ENCODE measurements at places on chromosomes 2 and 18.

DNA sequence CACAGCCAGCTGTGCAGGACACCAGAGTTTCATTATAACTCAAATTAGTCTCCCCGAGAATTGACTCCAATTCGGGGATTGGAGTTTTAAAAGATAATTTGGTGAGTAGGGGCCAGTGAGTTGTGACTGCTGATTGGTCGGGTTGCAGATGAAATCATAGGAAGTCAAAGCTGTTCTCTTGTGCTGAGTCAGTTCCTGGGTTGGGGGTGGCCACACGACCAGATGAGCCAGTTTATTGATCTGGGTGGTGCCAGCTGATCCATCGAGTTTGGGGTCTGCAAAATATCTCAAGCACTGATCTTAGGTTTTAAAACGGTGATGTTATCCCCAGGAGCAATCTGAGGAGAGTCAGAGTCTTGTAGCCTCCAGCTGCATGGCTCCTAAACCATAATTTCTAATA lies 82.7 kb upstream of the SLC66A3 start:
- no peak for DNase-seq

GRCh38 chr18:3455907-3456685 lies 6.1 kb downstream of the TGIF1 start:
- no peak for DNase-seq

- no peak for DNase-seq
Measured at GRCh38 chr18:37396971-37397720, 168.5 kb downstream of the CELF4 start.

DNA sequence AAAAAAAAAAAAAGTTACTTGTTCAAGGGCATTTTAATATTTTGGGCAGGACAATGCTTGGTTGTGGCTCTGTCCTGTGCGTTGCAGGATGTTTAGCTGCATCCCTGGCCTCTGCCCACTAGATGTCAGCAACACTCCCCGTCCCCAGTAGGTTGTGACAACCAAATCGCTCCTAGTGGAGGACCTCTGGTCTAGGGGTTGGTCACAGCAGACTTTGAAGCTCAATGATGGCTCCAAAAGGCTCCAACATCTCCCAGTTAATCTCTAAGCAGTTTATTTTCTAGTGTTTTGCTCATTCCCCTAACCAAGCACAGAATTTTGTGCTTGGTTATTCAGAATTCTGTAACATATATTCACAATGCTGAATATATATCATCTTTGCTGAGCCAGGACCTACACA lies 67.0 kb downstream of the CHRNA1 start:
- DNase-seq = peak; percentile 48

DNA sequence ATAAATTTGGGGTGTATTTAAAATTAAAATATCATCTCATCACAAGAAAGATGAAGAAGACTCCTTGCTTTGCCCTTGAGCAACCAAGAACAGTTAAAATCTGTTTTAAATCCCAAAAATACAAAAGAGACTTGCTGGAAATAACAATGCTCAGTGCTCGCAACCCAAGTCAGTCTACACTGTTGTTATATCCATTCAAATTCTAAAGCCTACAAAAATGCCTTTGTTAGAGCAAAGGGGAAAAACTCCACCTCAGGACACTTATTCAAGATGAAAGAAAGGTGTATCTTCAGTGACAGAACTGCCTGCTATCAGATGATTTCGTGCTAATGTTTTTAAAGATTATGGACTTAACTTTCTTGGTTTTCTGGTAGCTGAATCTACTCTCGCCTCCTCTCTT lies 111.9 kb upstream of the TANK start:
- DNase-seq = no peak
